ENCODE measurements at places on chromosomes 7 and 10.

DNA sequence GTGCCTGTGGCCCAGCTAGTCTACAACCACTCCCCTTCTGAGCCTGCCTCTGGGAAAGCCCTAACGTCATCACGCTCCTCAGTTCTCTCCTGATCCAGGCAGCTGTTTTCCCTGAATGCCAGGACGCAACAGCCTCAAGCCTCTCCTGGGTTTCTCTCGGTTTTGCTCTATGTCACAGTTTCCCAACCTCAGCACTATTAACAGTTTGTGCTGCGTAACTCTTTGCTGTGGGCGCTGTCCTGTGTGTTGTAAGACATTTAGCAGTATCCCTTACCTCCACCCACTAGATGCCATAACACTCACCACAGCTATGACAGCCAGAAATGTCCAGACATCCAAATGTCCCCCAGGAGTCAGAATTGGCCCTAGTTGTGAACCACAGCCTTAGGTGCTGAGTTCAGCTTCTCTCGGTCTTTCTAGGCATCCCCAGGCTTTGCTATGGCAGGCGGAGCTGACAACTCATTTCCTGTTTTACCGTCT is 226.3 kb upstream of the NPVF start:
- DNase-seq: no peak

- DNase-seq: no peak
Observed at GRCh38 chr7:121410829-121411596, 14.9 kb upstream of the FAM3C start.

- no peak for DNase-seq
Observed at GRCh38 chr10:70518695-70519094, 40.1 kb downstream of the PALD1 start.

GRCh38 chr10:116655568-116655967 is 34.8 kb downstream of the PNLIPRP2 start:
- no peak for DNase-seq

GRCh38 chr10:86113501-86113900 is 253.1 kb downstream of the GRID1 start:
- DNase-seq: no peak
